ENCODE measurements at places on chromosomes 12 and 14.

GRCh38 chr12:1966561-1967226, 37.6 kb downstream of the DCP1B start:
- DNase-seq: no peak

DNA sequence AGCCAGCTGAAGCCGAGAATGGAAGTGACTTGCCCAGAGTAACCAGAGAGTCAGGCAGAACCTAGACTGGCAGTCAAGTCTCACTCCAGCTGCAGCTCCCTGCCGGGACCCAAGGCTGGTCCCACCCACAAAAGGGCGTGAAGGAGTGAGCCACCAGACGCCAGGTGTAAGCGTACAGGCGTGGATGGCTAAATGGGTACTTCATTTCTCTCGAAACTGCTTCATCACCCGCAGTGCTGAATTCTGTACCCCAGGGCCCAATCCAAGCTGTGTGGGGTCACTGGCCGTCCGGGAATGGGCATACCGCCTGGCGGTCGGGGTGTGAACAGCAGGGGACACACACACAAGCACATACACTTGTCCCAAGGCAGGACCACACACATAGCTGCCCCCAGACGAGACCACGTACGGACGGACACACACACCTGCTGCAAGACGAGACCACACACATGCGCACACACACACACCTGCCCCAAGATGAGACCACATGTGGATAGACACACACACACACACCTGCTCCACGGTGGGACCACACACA, 34.8 kb downstream of the DEGS2 start:
- DNase-seq: no peak

- DNase-seq: no peak
Measured at GRCh38 chr12:52204095-52204930, 12.5 kb upstream of the KRT80 start.

DNA sequence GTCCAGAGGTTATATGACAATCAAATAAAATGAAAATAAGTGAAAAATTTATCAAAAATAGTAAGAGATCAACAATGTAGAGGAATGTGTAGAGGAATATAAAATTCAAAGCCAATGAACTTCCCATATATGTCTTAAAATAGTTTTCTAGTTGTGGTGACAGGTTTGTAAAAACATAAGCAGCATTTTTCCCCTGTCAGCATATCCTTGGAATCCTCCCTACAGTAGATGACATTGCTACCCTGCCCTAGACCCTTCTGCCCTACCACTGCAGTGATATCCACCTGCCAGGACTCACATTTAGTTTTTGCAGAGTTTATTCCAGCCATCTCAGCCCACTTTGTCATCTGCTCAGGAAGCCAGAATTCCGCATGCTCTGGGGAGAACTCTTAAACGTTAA, 842.0 kb downstream of the RPS29 start:
- DNase-seq: no peak

GRCh38 chr14:95363468-95363954, 43.8 kb upstream of the CLMN start:
- DNase-seq: no peak

GRCh38 chr12:100539202-100539601, 34.3 kb upstream of the GAS2L3 start:
- DNase-seq: no peak

- DNase-seq: no peak
Measured at GRCh38 chr12:106037524-106038298, 101.0 kb downstream of the NUAK1 start.
